ENCODE measurements at places on chromosomes 7 and 10.
A peak's percentile ranks its signal among the peaks of the same experiment; 100 is the strongest.

- no peak for DNase-seq
Observed at GRCh38 chr7:27971171-27971812, 209.3 kb downstream of the JAZF1 start.

DNA sequence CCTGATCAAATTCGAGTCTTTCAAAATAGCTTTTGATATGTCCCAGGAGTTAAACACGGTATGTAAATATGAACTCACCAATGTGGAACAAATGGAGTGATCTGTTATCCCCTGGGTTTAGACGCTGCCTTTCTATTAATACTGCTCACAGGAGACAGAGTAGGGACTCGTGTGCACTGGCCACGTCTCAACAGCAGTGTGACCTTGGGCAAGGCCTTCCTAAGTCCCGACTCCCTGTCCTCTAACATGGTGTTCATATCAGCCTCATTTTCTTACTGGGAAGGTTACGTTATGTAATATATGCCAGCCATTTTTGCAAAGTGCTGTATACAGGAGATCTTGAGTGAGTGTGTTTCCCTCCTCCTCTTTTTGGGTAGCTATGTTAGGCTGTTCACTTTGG is 1.8 kb downstream of the WDR37 start:
- DNase-seq: no peak

GRCh38 chr10:7048061-7048460 is 362.8 kb downstream of the SFMBT2 start:
- no peak for DNase-seq

GRCh38 chr7:74020390-74020789 is 7.6 kb upstream of the ELN start:
- no peak for DNase-seq

DNA sequence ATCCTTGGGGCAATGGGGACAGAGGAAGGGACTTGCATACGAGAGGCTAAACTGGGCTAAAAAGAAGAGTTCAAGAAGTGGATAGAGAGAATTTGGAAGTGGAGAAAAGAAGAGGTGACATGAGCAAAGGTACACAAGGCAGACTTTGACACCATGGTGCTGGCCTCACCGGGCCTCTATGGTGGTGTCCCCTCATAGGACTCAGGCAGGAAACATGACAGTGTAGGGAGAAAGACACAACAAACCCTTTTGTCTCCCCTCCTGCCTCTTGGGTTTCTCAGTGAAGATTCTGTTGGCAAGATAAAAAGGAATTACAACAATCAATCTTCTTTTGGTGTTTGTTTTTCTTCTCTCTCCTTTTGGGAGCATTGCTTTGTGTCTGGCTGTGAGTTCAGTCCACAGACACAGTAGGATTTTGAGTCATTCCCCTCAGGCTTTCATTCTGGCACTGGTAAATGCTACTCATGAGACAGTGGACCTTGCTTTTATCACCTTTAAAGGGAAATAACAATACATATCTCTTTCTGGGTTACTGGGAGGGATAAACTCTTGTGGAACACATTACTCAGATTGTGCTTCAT is 827.7 kb downstream of the TNS3 start:
- DNase-seq: no peak

- no peak for DNase-seq
Observed at GRCh38 chr7:94655848-94656657, at the start of gene SGCE. SGCE (minus strand) TSS chr7:94656133; CDS start chr7:94656098, 35 bp downstream.

DNA sequence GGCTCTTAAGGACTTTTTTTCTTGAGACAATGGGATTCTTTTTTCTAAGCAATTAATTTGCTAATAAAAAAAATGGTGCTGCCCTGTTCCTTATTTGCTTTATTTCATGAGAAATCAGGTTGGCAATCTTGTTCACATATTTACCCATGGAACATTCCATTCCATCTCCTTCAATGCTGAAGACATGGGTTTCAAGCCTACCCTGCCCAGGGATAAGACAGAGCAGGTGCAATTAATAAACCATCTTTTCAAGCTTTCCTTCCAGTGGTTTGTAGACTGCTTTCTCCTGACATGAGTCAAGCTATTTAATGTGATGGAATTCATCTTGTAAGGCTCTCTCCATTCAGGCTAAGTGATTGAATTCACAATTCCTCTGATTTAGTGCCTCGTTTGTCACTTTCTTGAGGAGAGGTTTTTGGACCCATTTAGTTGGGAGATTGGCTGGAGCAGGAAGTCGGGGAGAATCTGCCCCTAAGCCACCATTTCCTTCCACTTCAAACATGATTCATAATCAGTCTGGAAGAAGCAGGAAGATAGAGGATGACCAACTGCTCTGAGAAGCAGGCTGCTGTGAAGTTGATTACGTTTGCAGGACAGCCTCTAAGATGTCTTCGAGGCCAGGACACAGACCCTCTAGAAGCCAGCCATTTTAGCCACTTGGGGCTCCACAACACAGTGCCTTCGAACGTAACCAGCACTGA is 552.4 kb upstream of the GALNT17 start:
- no peak for DNase-seq

- no peak for DNase-seq
Observed at GRCh38 chr7:115680921-115681320, 349.6 kb downstream of the TFEC start.

DNA sequence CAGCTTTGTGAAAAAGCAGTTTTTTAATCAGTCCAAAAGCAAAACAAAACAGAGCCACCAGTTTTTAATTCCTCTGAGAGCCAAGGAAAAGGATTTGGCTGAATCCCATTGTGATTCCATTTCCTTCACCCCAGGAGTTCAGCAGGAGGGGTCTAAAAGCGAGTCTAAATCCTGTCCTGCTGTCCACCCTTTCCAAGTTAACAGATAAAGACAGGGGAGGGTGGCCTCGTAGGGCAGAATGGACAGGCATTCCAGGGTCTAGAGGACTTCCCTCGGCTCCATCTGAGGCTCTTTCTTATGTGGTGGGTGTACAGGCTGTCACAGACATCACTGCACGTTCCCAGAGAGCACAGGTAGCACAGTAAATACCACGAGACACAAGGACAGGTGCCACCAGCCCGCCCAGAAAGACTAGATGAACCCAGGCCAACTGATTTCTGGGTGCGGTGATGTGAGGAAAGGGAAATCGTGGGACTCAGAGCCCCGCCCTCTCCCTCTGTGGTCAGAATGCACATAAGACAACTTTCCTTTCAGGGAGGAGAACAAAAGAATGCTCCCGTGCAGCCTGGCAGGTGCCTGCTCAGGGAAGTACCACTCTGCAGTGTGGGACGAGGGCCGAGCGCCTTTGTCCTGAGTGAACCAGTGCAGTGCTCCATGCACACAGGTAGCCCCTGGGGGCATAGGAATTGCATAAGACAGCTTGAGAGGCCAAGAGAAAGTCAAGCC is 119.7 kb downstream of the ABLIM1 start:
- DNase-seq: no peak

GRCh38 chr7:9962742-9963141 is 1010.9 kb upstream of the PHF14 start:
- DNase-seq: no peak

DNA sequence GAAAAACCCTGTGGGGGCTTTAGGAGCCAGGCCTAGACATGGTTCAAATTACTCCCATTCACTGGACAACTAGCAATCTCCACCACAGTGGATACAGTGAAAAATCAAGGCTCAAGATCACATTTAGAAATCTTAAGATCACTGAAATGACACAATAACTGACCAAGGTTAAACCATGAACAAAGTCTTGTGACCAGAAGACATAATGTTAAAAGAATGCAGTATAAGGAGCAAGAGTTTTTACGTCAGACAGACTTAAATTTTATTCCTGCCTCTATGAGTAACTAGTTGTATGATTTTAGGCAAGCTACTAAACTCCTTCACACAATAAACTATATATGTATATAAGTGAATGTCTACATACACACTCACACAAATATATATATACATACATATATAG is 68.5 kb downstream of the MICU1 start:
- DNase-seq: no peak

GRCh38 chr7:2431260-2431867 is 28.0 kb downstream of the CHST12 start:
- DNase-seq: no peak

- no peak for DNase-seq
Observed at GRCh38 chr10:118482393-118483331, 112.8 kb downstream of the PRLHR start.

GRCh38 chr10:30171601-30172000 is 112.2 kb upstream of the JCAD start:
- DNase-seq: no peak

GRCh38 chr10:13882119-13882711 is 295.4 kb downstream of the PRPF18 start:
- peak; percentile 57 for DNase-seq

GRCh38 chr7:110914263-110914662 is 176.7 kb upstream of the LRRN3 start:
- no peak for DNase-seq

GRCh38 chr10:97713826-97714400 is 383 bp downstream of the MARVELD1 start:
- peak; percentile 24 for DNase-seq

GRCh38 chr10:50322077-50322476 is 70.8 kb upstream of the ASAH2 start:
- no peak for DNase-seq

DNA sequence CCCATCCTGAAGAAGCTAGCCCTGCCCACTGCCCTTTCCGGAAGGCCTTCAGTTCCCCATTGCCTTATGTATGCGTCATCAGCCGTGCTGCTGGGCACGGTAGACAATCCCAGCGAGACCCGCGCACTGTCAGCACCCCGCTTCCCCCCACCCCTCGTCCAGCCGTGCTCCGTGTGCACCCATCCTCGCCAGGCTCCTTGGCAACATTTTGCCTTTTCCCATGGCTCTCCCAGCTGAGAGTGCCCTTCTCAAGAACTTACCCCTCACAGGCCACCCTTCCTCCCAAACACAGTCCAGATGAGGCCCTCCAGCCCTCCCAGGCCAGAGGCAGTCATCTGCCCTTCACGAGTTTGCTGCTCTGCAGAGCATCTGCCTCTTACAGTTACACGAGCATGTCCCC is 633.8 kb upstream of the FOXK1 start:
- no peak for DNase-seq

- no peak for DNase-seq
Observed at GRCh38 chr10:131974034-131974817, 7.5 kb downstream of the BNIP3 start.

DNA sequence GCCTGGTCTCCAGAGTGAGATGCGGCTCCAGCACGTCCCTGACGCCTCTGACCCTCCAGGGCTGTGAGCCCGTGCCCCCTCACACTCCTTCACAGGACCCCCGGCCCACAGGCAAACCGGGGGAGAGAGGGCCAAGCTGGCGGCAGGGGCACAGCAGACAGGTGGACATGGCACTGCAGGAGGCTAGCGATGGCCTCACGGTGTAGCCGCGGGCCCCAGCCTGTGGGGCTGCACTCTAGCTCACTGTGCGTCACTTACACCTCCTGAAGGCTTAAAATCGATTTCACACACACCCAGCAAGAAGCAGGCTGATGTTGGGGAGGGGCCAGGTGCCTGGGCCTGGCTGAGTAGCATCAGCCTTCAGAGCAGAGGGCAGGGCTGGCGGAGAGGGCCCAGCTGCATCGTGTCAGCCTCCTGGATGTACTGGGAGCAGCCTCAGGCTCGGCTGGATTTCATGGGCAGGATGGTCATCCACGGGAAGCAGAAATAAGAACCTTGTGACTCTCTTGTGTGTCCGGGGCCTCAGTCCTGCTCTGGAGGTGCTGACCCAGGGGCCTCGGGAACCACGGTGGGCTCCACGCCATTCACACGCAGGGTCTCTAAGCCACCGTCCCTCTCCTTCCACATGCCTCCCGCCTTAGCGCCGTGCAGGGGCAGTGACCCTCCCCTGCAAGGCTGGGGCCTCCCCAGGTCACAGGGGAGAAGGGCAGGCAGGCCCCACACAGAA is 19.4 kb upstream of the KNDC1 start:
- no peak for DNase-seq

GRCh38 chr7:97959046-97959445 is 30.9 kb downstream of the OCM2 start:
- no peak for DNase-seq

GRCh38 chr10:80133206-80133605 is 676 bp downstream of the PLAC9 start:
- no peak for DNase-seq

- no peak for DNase-seq
Observed at GRCh38 chr7:92698237-92698841, 108.1 kb upstream of the FAM133B start.

DNA sequence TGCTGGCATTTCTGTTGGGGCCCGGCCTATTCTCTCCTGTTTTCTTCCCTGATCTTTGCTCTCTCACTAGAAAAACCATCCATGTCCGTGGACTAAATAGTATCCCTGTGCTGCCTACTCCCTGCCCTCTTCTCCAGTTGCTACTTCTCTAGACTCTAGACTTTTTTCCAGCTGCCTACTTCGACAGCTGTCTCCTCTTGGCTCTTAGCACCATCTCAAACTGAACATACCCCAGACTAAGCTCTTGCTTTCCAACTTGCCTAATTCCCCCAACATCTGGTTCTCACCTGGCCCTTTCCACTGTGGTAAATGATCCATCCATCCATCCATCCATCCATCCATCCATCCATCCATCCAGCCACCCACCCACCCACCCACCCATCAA is 19.5 kb downstream of the ADCYAP1R1 start:
- no peak for DNase-seq

GRCh38 chr10:30534465-30535144 is 94.9 kb downstream of the LYZL2 start:
- peak; percentile 43 for DNase-seq

DNA sequence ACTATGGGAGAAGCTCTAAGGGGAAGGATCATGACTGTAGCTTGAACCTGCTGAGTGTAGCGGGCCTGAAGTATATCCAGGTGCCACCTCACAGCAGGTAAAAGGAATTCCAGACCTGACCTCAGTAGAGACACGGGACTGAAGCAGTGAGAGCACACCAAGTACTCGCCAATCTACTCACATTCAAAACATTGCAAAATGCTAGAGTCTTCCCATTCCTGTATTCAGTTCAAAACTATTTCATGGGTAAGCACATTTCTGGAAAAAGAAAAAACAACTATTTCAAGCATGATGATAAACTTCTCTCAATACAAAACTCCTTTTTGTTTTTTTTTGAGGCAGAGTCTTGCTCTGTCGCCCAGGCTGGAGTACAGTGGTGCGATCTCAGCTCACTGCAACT is 121.9 kb upstream of the AUTS2 start:
- DNase-seq: no peak

- DNase-seq: no peak
Observed at GRCh38 chr7:136359333-136359903, 382.3 kb upstream of the MTPN start.

GRCh38 chr7:33425929-33426678 is 296.7 kb downstream of the BBS9 start:
- no peak for DNase-seq

DNA sequence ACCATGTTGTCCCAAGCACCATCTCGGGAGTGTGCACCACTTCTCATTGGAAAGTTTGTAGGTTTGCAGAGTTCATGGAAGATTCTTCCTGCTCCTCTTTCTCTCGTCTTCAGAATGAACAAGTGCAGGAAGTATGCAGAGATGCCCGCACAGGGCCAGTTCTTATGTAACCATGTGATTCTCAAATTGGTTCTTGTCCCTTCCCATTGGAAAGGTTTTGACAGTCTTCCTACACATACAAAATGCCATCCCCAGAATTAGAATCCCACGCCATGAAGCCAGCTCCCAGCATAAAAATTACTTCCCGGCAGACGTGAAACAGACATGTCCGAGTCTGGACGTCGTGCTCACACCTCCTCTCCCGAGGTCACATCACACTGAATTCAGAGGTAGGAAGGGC is 251.6 kb downstream of the ELMO1 start:
- no peak for DNase-seq

Measured in GF-D8 (cell line).